Lower lobe of right lung (tissue), 2 donors: ENCODE measurements at places on chromosomes 1 and 21.

DNA sequence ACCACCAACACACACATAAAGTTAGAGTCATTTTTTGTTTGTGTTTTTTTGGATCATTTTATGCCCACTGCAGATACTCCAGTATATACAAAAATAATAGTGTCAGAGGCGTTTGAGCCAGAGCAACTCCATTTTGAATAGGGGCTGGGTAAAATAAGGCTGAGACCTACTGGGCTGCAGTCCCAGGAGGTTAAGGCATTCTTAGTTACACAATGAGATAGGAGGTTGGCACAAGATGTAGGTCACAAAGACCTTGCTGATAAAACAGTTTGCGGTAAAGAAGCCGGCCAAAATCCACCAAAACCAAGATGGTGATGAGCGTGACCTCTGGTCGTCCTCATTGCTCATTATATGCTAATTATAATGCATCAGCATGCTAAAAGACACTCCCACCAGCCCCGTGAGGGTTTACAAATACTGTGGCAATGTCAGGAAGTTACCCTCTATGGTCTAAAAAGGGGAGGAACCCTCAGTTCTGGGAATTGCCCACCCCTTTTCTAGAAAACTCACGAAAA lies 40.6 kb downstream of the GJA5 start:
- no peak for DNase-seq

DNA sequence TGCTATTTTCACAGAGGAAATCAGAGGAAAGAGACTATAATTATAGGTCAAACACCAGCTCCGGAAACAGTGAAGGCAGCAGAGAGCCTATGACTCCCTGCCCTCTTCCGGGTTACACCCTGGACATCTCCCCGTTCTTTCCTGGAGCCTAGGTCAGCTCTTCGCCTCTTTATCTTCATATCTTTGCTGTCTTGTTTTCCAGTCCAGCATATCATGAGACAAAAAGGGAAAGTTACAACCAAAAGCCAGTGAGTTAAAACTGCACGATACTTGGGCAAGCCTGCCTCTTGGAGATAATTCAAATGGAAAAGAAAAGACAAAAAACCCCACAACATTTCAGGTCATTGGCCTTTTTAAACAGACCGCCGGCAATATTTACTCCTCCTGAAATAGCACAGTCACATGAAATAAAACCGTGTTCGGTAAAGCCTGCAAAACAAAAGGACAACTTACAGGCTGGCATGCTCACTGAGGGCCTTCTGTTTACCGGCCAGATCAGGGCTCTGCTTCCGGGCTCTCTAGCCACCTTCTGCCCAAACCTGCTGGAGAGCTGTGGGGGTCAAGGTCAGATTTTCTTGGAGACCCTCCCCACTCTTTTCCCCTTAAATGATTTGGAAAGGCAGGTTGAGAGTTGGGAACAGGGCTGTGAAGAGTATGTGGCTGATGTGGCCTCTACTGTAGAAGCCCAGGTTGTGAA lies 42.8 kb upstream of the PPP2R5A start:
- DNase-seq, result no peak

- no peak for DNase-seq
These were observed 54.5 kb upstream of the PTGFRN start for GRCh38 chr1:116855191-116855619.

DNA sequence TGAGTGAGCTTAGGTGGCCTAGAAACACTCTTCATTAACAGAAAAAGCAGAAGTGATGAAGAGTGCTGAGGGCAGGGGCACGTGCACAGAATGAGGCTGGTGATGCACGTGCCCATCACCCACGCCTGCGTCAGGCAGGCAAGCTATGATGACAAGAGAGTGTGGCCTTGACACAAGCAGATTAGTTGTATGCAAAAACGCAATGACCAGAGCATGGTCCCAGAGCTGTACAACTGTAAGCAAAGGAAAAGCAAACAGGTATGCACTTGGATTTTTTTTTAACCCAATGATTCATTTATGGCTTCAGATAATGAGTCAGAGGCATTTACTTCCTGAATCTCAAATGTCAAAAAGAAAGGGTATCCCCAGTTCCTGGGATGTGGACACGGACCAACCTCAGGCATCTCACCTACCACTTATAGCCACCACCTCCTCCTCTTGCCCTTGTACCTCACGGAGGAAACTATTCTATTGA lies 9.1 kb upstream of the TMEM61 start:
- no peak for DNase-seq

- DNase-seq, result no peak
These were observed 9.5 kb upstream of the GPR153 start for GRCh38 chr1:6270401-6270800.

GRCh38 chr21:45791562-45792418 lies 148.3 kb downstream of the PCBP3 start:
- no peak for DNase-seq

GRCh38 chr1:98661544-98662355 lies at the start of gene SNX7:
Gene SNX7, plus strand, starts transcription at chr1:98661721. Its CDS starts 11 bp downstream, at chr1:98661732.
- peak; percentile 85 for DNase-seq

GRCh38 chr1:229408458-229409037 lies 25.3 kb downstream of the ACTA1 start:
- DNase-seq, result no peak

DNA sequence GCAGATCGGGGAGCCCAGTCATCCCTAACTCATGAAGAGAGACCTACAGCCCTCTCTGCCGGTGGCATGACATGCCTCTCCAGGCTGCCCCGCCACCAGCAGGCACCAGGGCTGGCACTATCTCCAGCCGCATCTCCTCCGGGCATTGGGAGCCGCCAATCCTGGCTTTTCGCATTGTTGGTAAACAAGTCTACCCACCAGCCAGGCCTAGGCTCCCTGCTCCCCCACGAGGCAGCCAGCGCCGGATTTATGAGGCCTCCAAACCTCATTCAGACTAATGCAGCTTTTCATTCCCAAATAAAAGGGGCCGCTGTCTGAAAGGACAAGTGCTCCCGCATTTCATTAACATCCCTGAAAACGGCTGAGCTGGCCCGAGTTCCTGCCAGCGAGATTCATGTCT lies 3.4 kb upstream of the GRIK3 start:
- no peak for DNase-seq

GRCh38 chr21:26499495-26499894 lies 73.6 kb downstream of the CYYR1 start:
- no peak for DNase-seq

DNA sequence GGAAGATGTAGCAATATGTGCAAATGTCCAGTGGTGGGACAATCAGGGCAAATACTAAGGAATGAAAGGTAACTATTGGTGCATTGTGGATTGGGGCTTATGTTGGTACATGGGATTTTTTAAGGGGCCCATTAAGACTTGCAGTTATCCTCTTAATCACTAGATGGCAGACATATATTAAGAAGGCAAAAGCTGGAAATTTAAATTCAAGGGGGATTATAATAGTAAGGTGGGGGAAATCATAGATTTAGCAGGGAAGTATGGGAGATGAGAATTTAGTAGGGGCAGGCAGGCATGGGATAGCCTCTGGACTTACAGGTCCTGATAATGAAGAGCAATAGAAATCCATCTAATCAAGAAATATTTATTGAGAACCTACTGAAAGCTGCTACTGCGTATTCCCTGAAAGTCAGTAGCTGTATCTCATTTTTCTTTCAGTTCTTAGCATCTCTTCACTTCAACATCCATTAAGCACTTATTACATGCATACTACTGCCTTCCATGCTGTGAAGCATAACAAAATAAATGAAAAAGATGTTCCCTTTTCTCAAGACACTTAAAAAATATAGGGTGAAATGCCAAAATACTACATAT lies 251.8 kb downstream of the CRB1 start:
- DNase-seq, result no peak
